ENCODE measurements at places on chromosomes 6 and 20.
A peak's percentile ranks its signal among the peaks of the same experiment; 100 is the strongest.

- no peak overlapping the region for H3K4me3 ChIP-seq
- H3K4me1 ChIP-seq = peaks cover 9% of the 10 kb centered on the region
- DNase-seq = no peak
- no peak overlapping the region for H3K27ac ChIP-seq
Measured at GRCh38 chr6:54112151-54112650, 958 bp downstream of the MLIP start.

DNA sequence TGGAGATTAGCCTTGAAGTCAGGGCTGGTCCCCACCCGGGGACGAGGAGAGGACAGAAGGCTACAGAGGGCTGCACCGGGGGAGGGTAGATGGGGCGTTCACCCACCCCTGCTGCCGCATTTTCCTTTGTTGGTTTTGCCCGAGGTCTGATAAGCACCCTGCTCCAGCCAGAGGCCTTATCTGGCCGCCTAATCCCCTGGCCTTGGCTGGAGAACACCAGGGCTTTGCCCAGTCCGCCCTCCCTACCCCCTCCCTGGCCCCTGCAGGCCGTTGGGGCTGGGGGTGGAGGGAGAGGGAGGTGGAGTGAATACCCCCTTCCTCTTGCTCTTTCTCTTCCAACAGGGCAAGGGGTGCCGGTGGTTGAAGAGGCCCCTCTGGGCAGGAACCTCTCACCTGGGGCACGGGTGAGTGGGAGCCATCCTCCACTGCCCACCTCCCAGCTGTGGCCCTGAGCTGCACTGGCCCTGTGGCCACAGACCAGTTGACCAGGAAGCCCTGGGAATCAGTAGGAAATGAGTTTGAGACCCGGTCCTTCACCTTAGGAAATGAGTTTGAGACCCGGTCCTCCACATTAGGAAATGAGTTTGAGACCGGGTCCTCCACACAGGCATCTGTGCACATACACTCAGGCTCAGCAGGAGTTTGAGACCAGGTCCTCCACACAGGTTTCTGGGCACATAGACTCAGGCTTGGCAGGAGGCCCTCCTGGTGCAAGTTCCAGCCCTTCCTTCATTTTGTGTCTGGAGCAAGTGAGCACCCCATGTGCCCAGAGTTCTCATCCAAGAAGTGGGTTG lies 12.0 kb upstream of the GATA5 start:
- no peak overlapping the region for H3K4me3 ChIP-seq
- H3K4me1 ChIP-seq = peaks cover 3% of the 10 kb centered on the region

- peaks cover 23% of the 10 kb centered on the region for H3K27me3 ChIP-seq
- H3K27ac ChIP-seq = no peak overlapping the region
- no peak overlapping the region for H3K4me3 ChIP-seq
- H3K4me1 ChIP-seq = peaks cover 11% of the 10 kb centered on the region
- DNase-seq = peak; percentile 26
Measured at GRCh38 chr6:392441-393390, 1.2 kb downstream of the IRF4 start.

GRCh38 chr20:33653900-33654596 lies 8.1 kb upstream of the C20orf144 start:
- DNase-seq = no peak
- H3K36me3 ChIP-seq = no peaks in the 10 kb centered on the region
- no peak overlapping the region for H3K27ac ChIP-seq
- H3K4me1 ChIP-seq = no peaks in the 10 kb centered on the region

DNA sequence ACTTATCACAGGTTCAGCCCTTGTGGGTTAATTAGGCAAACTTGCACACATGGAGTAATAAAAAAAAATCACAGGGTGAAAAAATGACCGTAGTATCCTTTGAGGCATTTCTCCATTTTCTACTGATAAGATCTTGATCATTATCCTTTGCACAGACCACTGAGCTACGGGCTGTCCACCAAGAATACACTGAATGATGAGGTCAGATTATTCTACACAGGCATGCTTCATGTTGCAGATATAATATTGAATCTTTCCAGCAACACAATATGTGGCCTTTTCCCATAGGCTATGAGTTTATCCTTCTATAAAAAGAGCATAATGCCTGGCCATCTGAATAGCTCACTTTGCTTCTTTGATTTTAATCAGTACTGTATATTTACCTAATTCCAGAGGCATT lies 168.9 kb downstream of the FRK start:
- no peaks in the 10 kb centered on the region for H3K4me1 ChIP-seq
- no peak for DNase-seq
- no peak overlapping the region for H3K4me3 ChIP-seq
- no peaks in the 10 kb centered on the region for H3K27me3 ChIP-seq
- H3K36me3 ChIP-seq = no peaks in the 10 kb centered on the region
- H3K27ac ChIP-seq = no peak overlapping the region

- DNase-seq = no peak
- H3K4me3 ChIP-seq = no peak overlapping the region
- peaks cover 11% of the 10 kb centered on the region for H3K36me3 ChIP-seq
- peaks cover 7% of the 10 kb centered on the region for H3K27me3 ChIP-seq
- peaks cover 5% of the 10 kb centered on the region for H3K4me1 ChIP-seq
- no peak overlapping the region for H3K27ac ChIP-seq
Measured at GRCh38 chr6:157620944-157621343, 202.1 kb upstream of the SNX9 start.

DNA sequence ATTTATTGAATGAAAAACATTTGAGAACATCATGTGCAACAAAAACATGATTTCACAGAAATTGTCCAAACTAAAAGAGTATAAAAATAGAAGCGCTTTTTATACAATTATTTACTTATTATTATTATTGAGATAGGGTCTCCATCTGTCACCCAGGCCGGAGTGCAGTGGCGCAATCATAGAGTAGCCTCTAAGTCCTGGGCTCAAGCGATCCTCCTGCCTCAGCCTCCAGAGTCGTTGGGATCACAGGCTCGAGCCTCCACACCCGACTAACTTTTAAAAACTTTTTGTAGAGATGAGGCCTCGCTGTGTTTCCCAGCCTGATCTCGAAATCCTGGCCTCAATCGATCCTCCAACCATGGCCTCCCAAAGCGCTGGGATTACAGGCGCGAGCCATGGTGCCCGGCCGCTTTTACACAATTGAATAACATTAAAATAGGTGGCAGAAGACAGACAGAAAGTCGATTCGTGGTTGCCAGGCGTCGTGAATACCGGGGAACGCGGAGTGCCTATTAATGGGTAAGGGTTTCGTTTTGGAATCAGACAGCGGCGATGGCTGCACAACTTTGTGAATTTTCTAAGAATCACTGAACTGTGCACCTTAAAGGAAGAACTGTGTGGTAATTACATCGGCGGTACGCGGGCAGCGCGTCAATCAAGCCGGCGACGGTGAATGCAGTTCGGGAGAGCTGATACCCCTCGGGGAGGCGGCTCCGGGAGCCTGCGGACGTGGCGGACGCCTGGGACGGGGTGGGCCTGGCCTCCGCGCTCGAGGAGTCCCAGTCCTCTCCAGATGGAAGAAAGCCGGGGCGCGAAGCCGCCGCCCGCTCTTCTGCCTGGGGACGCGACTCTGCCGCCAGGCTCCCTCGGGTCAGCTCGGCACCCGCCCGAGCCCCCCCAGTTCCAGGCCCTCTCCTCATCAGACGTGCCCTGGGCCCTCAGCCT lies 807 bp downstream of the TBC1D20 start:
- H3K27me3 ChIP-seq = peaks cover 10% of the 10 kb centered on the region
- DNase-seq = peak; percentile 57
- H3K27ac ChIP-seq = peak overlapping the region; percentile 86
- peaks cover 4% of the 10 kb centered on the region for H3K36me3 ChIP-seq
- H3K4me1 ChIP-seq = peaks cover 32% of the 10 kb centered on the region
- peak overlapping the region; percentile 98 for H3K4me3 ChIP-seq

GRCh38 chr20:1490643-1491195 lies 501 bp downstream of the SIRPB2 start:
- H3K4me1 ChIP-seq = peaks cover 50% of the 10 kb centered on the region
- no peak for DNase-seq
- peaks cover 11% of the 10 kb centered on the region for H3K36me3 ChIP-seq
- peak overlapping the region; percentile 98 for H3K27ac ChIP-seq

GRCh38 chr6:42293386-42293977 lies 75.8 kb upstream of the MRPS10 start:
- H3K27me3 ChIP-seq = peaks cover 7% of the 10 kb centered on the region
- H3K4me3 ChIP-seq = peak overlapping the region; percentile 68
- no peak for DNase-seq
- peaks cover 37% of the 10 kb centered on the region for H3K4me1 ChIP-seq

DNA sequence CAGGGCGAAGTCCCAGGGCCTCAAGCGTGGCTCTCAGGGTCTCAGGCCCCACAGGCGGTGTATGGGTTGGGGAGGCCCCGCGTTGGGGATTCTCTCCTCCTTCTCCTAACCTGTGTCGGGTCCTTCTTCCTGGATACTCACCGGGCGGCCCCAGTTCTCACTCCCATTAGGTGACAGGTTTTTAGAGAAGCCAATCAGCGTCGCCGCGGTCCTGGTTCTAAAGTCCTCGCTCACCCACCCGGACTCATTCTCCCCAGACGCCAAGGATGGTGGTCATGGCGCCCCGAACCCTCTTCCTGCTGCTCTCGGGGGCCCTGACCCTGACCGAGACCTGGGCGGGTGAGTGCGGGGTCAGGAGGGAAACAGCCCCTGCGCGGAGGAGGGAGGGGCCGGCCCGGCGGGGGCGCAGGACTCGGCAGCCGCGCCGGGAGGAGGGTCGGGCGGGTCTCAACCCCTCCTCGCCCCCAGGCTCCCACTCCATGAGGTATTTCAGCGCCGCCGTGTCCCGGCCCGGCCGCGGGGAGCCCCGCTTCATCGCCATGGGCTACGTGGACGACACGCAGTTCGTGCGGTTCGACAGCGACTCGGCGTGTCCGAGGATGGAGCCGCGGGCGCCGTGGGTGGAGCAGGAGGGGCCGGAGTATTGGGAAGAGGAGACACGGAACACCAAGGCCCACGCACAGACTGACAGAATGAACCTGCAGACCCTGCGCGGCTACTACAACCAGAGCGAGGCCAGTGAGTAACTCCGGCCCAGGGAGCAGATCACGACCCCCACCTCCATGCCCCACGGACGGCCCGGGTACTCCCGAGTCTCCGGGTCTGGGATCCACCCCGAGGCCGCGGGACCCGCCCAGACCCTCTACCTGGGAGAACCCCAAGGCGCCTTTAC lies at the start of gene HLA-G:
TSS of gene HLA-G (plus strand) at position 247 of the 892 bp plus-strand sequence. CDS start at position 267, 20 bp downstream.
- H3K4me3 ChIP-seq = peak within 1 kb of the TSS; percentile 54
- peaks cover 5% of the 10 kb centered on the region for H3K4me1 ChIP-seq
- H3K36me3 ChIP-seq = peaks cover 7% of the 10 kb centered on the region
- peaks cover 10% of the 10 kb centered on the region for H3K27me3 ChIP-seq

DNA sequence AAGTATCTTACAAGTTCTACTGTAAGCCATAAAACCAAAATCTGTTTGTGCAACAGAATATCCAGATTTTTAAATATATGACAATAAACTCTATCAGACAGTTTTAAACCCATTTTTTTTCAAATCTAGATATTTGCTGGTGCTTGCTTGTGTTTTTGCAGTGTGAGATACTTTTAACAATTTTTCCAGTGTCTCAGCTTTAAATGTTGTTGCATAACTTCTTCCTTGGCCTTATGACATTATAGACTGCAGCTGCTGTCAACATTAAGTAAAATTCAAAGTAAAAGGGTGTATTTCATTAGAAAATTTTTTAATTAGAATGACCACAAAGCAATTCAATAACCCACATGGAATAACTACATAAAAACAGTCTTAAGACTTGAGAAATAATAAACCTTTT lies 139.5 kb downstream of the PTPRK start:
- no peaks in the 10 kb centered on the region for H3K4me1 ChIP-seq
- peaks cover 17% of the 10 kb centered on the region for H3K36me3 ChIP-seq
- no peaks in the 10 kb centered on the region for H3K27me3 ChIP-seq
- no peak overlapping the region for H3K4me3 ChIP-seq

- peaks cover 3% of the 10 kb centered on the region for H3K27me3 ChIP-seq
- peaks cover 7% of the 10 kb centered on the region for H3K36me3 ChIP-seq
- H3K4me3 ChIP-seq = no peak overlapping the region
- no peak for DNase-seq
- no peak overlapping the region for H3K27ac ChIP-seq
Measured at GRCh38 chr6:56684342-56685101, 41.8 kb upstream of the DST start.

DNA sequence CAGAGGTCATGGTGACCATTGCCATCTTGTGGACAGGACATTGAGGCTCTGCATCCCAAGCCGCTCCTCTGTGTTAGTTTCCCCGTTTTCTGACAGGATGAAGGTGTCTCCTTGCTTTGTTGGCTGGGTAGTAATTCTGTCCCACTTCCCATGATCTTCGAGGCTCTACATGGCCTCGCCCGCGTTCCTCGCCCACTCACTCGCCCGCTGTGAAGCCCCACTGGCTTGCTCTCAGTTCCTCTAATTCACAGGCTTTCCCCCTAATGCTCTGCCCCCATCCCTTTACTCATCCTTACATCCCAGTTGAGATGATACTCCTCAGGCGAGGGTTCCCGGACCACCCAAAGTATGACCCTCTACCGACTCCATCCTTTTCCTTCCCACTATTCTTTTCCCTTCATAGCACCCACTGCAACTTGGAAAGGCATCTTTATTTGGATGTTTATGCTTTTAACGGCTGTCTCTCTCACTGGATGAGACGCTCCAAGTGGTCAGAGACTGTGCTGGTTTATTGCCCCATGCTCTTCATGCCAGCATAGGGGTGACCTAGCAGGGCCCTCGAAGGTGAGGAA lies 511 bp upstream of the SLC35B2 start:
- H3K36me3 ChIP-seq = peaks cover 49% of the 10 kb centered on the region
- H3K27ac ChIP-seq = peak overlapping the region; percentile 90
- H3K4me1 ChIP-seq = peaks cover 42% of the 10 kb centered on the region
- peak overlapping the region; percentile 92 for H3K4me3 ChIP-seq

GRCh38 chr6:40287296-40287850 lies 299.8 kb downstream of the LRFN2 start:
- H3K4me1 ChIP-seq = no peaks in the 10 kb centered on the region
- H3K27me3 ChIP-seq = peaks cover 4% of the 10 kb centered on the region
- DNase-seq = no peak

DNA sequence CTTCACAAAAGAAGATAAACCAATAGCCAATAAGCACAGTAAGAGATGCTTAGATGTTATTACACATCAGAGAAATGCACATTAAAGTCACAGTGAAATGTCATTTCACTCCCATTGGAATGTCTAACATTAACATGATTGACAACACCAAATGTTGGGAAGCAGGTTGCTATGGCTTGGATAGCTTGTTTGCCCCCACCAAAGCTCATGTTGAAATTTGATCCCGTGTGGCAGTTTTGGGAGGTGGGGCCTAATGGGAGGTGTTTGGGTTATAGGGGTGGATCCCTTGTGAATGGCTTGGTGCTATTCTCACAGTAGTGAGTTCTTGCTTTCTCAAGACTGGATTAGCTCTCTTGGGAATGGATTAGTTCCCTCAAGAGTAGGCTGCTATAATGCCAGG lies 44.8 kb downstream of the MRAP2 start:
- no peak for DNase-seq
- no peak overlapping the region for H3K27ac ChIP-seq
- H3K4me3 ChIP-seq = no peak overlapping the region
- H3K4me1 ChIP-seq = peaks cover 10% of the 10 kb centered on the region

- H3K36me3 ChIP-seq = no peaks in the 10 kb centered on the region
- no peak overlapping the region for H3K4me3 ChIP-seq
- no peaks in the 10 kb centered on the region for H3K27me3 ChIP-seq
- H3K27ac ChIP-seq = no peak overlapping the region
Measured at GRCh38 chr6:53244958-53245357, 96.3 kb upstream of the GCM1 start.
